Activated naive CD8-positive, alpha-beta T cell treated with anti-CD3 and anti-CD28 coated beads, Interleukin-2, amount 50 U/mL, for 16 hours (primary cell): ENCODE measurements at places on chromosomes 11 and 22.

DNA sequence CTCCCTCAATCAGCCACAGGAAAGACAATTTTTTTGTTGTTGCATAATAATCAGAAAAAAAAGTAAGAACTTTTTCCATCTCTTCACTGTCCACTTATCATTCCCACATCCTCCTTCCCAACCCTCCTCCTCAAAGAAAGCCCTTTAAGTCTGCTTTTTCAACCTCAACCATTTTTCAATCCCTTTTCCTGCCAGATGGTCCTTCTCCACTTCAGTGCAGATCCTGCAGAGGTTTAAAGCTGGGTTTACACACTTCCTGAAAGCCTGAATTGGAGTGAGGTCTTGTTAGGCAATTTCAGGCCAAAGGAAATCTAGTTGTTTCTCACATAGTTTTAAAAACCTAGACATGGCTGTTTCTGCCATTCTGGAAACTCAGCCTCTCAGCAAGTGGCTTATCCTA is 78.3 kb downstream of the RPL27A start:
- DNase-seq = no peak

DNA sequence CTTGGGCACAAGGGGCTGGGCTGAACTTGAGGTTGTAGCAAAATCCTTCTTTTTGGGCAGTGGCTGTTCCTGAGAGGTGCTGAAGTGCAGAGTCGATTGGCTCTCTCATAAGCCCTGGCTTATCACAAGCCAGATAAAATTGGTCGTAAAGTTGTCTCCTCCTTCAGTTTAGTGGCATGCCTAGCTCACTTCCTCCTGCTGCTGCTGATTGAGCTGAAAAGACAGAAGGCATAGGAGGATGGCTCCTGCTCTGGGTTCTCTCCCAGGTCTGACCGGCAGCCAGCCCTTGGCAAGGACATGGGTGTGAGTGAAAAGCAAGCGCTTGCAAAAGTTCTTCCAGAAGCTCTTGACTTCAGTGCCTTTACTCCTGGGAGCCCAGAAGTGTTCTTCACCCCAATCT is 83.9 kb downstream of the LDLRAD3 start:
- DNase-seq = no peak

DNA sequence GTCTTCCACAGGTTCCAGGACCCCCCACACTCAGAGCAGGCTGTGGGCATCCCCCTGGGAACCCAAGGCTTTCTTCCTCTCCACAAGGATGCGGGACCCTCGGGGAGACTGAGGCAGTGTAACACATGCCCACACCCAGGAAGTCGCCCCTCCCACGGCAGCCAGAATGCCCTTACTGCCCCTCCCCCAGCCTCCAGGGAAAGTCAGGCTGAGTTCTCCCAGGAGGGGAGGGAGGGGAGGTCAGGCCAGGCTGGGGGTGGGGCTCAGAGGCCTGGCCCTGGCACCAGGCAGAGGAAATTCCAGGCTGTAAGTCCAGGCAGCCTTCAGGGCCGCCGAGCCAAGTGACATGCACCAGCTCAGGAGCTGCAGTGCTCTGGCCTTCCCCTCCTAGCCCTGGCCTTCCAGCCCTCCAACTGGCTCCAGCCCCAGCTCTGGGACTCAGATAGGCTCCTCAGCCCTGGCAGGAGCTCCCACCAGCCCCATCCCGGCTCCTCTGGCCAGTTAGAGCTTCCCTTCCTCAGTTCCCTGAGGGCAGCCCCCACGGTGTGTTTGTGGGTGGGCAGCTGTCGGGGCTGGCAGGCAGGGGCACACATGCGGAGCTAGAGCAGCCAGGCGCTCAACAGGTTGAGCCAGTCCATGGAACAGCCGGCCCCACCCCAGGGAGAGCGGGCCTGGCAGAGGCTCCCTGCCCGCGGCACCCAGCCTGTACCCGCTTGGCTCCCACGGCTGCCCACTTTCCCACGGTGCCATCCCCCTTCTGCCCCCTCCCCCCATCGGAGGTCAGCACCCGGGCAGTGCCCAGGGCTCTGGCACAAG is 3.6 kb downstream of the BCL9L start:
- DNase-seq = no peak

- DNase-seq = no peak
These were observed 855.6 kb downstream of the KCNA4 start for GRCh38 chr11:29161191-29161590.

GRCh38 chr11:4025248-4025966 is 69.2 kb upstream of the RRM1 start:
- DNase-seq = no peak

DNA sequence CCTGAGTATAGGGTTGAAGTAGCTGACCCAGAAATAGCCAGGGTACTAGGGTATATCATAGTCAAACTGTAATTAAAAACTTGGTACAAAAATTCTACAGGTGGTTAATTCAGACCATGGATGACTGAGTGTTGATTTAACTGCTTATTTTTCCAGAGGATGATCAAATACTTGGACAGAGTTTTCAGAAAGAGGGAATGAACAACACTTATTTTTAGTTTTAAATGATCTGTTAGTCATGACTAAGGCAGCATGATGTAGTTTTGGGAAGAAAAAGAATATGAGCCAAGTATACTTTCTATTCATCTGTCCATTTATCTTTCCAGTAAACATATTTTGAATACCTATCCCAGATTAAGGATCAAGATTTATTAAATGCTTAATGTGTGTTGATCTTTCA is 19.8 kb upstream of the CCDC89 start:
- DNase-seq = no peak

- DNase-seq = no peak
These were observed 25.9 kb downstream of the RAB6A start for GRCh38 chr11:73734993-73735392.

GRCh38 chr22:36532466-36532865 is 3.5 kb upstream of the EIF3D start:
- DNase-seq = no peak

GRCh38 chr11:95486466-95486865 is 255.5 kb upstream of the SESN3 start:
- DNase-seq = no peak

DNA sequence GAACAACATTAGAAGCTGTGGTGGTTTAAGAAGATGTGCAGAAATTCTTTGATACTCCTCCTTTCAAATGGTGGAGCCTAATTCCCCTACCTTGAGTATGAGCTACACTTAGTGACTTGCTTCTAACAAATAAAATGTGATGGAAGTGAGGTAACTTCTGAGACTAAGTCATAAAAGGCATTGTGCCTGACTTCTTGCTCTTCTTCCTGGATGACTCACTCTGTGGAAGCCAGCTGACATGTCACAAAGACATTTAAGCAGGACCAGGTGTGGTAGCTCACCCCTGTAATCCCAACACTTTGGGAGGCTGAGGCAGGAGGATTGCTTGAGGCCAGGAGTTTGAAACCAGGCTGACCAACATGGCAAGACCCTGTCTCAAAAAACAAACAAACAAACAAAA is 3.9 kb upstream of the PLA2G3 start:
- DNase-seq = no peak

GRCh38 chr11:32255841-32256240 is 165.0 kb downstream of the RCN1 start:
- no peak for DNase-seq

- no peak for DNase-seq
These were observed 52.8 kb downstream of the LRRC32 start for GRCh38 chr11:76617553-76618265.

DNA sequence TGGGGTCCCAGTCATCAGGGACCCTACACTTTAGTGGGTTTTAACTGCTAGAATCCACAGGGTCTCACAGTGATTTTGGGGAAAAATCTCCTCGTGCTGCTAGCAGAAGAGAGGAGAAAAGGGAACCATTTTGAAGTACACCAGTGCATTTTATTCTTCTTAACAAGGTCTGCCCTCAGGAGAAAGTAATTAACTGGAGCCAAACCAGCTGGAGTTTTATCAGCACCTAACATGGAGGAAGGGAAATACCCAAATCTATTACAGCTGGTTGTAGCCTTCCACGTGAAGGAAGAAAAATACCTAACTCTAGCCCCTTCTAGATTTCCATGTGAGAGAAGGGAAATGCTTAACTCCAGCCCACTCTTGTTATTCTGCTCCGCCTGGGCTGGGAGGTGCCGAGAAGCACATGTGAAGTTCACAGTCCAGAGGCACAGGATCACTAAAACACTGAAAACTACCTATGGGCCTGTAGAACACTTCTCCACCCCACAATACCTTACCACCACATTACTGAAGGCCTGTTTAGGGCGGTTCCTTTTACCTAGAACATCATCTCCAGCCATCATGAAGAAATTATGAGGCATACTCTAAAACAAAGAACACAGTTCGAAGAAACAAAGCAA is 31.3 kb upstream of the TEAD1 start:
- DNase-seq = no peak

DNA sequence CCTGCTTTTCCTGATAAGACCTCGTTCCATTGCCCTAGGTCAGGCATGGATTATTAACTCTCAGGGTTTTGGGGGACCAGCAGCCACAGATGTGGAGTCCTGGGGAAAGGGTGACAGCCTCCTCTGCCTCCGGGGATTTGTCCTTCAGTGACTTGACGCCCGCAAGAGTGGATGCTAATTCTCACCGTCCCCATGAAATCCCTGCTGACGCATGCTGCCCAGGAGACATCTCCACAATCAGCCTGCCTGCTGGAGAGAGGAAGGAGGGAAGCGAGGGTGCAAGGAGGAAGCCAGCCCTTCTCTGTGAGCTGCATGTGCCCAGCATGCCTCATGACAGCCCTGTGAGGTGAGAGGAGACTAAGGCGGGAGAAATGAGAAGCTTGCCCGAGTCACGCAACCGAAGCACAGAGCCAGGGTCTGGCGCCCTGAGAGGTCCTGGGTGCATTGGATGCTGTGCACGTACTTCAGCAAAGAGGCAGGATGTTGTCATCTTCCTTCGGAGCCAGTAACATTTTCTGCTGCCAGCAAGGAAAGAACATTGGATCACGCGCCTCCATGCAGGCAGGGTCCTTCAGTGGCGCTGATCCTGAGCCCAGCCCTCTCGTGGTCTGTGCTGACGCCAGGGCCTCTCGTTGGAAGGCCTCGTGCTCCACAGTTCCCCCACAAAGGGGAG is 27.3 kb upstream of the KRTAP5-6 start:
- DNase-seq = no peak

DNA sequence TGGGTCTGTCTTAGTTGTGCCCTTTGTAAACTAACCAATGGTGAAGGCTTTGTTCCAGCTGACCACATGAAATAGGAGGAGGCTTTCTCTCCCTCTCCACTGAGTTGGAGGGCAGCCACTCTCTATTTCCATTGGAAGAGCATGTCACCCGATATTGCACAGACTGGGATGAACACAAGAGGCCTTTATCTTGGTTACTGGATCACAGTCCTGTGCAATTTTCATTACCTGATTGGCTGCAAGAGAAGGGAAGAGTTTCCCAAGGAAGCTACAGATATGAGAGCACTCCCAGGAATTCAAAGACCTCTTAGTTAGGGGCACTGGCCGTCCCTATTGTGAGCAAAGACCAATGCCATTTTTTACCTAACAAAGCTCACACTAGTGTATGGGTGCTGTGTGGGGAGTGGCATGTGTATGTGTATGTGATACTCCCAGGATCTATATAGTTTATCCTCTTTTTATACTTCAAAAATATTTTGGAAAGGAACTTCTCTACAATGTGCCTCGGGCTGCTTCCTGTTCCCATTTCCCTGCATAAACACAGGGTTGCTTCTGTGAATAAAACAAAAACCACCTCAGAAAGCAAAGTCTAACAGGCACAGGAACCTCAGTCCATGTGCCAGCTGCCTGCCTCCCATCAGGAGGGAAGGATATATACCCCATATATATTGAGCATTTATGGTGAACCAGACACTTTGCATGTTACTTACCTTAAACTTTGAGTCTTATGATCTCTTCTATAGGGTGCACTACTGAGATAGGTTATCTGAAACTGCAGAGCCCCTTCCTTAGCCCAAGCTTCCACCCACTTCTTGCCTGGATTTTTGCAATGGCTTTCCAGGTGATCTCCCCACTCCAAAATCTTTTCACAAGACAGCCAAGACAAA is 126.5 kb downstream of the RASSF10 start:
- DNase-seq = no peak

DNA sequence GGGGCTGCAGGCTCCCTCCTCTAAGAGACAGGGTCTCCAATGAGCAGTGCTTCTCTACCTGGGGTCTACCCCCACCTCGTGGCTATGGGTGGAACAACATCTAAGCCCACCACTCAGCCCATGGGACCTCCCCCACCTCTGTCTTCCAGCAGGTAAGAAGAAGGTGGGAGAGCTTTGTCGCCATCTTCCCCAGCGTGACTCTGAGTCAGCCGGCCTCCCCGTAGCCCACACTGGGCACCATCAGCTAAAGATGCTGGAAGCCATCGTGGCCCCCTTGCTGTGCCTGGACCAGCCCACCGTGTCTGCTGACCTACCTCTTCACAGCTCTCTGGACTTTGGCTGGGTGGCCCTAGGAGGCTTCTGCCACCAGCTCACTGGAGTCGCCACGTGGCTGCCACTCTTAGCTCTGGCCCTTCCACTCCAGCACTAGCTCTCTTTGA is 944 bp downstream of the C11orf86 start:
- no peak for DNase-seq

- no peak for DNase-seq
These were observed 81.5 kb upstream of the LMO1 start for GRCh38 chr11:8345179-8345578.

GRCh38 chr11:86171627-86172026 is 72.9 kb upstream of the EED start:
- no peak for DNase-seq

DNA sequence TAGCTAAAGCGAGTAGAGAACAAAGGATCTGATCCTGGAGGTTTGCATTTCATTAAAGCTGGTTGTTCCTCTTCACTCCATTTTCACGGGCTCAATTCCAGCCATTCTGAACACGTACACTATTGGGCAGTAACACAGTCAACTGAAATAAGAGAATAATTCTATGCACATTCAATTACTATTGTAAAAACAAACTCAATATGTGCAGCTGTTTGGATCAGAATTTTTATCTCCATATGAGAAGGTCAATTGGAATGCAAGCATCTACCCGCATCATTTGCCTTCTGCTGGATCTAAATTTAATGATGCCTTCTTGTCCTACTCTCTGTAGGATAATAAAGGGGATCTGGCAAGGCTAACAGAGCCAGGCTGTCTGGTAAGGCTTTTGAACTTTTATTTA is 562.8 kb upstream of the CCDC179 start:
- DNase-seq = no peak

- DNase-seq = no peak
These were observed 3.1 kb downstream of the CERK start for GRCh38 chr22:46734830-46735453.

DNA sequence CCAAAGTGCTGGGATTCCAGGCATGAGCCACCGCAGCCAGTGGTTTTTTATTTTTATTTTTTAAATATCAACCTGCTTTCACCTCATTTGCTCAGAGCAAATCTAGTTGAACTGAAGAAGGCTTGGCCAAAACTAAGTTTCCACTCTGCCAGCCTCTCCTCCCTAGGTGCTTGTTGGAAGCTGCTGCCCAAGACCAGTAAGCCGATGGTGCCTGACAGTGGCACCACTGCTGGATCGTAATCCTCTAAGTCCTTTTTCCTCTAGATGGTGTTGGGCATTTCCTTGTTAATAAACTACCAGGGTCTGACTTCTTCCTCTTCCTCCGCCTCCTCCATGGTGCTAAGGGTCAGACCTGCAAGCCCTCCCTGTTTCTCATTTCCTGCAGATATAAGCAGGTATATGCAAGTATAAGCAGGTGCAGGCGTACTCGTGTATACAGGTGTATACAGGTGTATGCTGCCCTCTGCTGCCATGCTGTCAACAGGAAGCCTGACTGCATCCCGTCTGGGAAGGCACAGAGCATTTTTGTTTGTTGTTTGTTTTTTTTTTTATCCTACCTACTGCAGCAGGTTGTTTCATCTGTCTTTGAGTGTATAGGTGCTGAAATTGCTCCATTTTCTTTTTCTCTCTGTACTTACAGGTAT is 1.6 kb downstream of the NADSYN1 start:
- no peak for DNase-seq

- no peak for DNase-seq
These were observed 29.5 kb downstream of the CHEK2 start for GRCh38 chr22:28711820-28712777.

- DNase-seq = no peak
These were observed 164.6 kb upstream of the PDGFD start for GRCh38 chr11:104328512-104328907.
